Mucosa of descending colon (tissue), 3 donors: ENCODE measurements at places on chromosomes 1 and 21. TPM values are rescaled to one million over a fixed set of nuclear protein-coding genes. Genes with fewer than 3 reads are reported as not detected.

The GUCA2B gene
- total RNA-seq, result 176 TPM

The RCAN3 gene
- 15.0 TPM for total RNA-seq

The NBPF10 gene
- 2.4 TPM for total RNA-seq

The INTS7 gene
- 13.3 TPM for total RNA-seq

The CELA2B gene
- total RNA-seq, result not detected

The LYPD8 gene
- total RNA-seq, result 700 TPM

The ADGRB2 gene
- 0.55 TPM for total RNA-seq

The GGPS1 gene
- total RNA-seq, result 40.8 TPM

The CCDC28B gene
- 1.5 TPM for total RNA-seq

The S100A8 gene
- 90.6 TPM for total RNA-seq

The S100A2 gene
- 1.9 TPM for total RNA-seq

The RCSD1 gene
- total RNA-seq, result 10.8 TPM

GRCh38 chr21:38679534-38679933 lies 126.2 kb upstream of the ETS2 start:
- DNase-seq, result no peak

GRCh38 chr1:24769656-24770651 lies 24.7 kb downstream of the CLIC4 start:
- DNase-seq, result no peak

GRCh38 chr1:84452436-84452835 lies 26.6 kb upstream of the RPF1 start:
- no peak for DNase-seq

DNA sequence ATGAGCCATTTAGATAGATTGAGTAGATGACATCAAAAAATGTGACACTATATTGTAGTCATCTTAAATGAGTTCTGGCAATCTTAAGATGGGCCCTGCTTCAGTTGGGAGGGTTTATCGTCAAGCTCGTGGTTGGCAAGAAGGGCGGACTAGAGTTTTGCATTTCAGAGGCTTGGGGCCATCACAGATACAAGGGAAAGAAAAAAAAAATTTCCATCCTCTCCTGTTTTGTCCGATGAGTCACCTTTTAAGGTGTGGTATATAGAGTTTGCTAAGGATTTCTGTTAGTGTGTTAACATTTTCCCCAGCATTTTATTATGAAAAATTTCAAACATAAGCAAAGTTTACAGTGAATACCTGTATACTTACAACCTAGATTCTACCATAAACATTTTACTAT lies 31.8 kb upstream of the KCNQ4 start:
- DNase-seq, result no peak

DNA sequence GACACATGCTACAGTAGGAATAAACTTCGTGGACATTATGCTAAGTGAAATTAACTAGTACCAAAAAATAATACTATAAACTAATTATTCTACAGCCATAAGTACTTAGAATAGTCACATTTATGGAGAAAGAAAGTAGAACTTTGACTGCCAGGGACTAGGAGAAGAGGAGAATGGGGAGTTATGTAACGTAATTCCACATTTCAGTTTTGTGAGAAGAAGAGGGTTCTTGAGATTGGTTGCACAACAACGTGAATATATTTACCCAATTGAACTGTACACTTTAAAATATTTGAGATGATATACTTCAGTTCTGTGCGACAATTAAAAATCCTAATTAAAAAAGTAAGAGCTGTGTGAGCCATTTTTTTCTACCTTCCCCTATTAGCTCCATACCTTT lies 1412.9 kb downstream of the PLA2G4A start:
- DNase-seq, result no peak

GRCh38 chr1:110190282-110190929 lies 19.7 kb upstream of the KCNC4 start:
- DNase-seq, result no peak

GRCh38 chr1:174726167-174726879 lies 273.4 kb upstream of the CACYBP start:
- DNase-seq, result no peak

DNA sequence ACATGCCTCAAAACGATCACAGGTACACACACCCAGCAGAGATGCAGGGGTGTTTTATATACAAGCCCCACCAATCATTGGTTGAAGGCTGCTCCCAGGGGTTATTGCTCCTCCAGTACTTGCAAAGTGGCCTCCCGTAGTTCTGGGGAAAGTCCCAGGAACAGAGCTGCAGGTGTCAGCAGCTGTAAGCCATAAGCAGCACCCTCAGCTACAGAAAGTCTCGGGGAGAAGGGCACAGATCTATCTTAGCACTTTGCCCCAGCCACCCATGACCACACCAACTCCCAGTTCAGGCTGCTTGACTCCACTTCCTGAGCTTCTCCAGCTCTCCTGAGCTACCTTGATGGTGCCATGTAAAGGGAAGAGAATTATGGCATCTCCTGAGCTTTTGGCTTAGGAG lies 222.7 kb upstream of the GJB5 start:
- no peak for DNase-seq

GRCh38 chr21:44345495-44345894 lies 6.3 kb upstream of the CFAP410 start:
- DNase-seq, result no peak

DNA sequence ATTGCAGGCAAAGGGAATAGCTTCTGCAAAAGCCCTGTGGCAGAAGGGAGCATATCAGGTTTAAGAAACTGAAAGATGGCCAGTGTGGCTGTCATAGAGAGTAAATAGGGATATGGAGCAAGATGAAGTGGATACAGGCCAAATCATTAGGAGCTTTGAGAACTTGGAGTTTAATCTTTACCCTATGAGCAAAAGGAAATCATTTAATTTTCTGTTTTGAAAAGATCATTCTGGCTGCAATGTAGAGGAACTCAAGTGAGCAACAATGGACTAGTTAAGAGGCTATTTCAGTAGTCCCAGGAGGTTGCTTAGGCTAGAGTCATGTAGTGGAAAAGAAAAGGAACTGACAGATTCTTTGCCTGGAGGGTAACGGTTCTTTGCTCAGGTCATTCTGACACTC lies 47.2 kb downstream of the RAP1A start:
- no peak for DNase-seq

- DNase-seq, result no peak
Measured at GRCh38 chr1:7940745-7941436, at the start of gene TNFRSF9. TSS of gene TNFRSF9 (minus strand) at chr1:7940839. CDS start at chr1:7939994, 845 bp downstream.

GRCh38 chr1:58864654-58865053 lies 80.8 kb upstream of the JUN start:
- DNase-seq, result no peak

- DNase-seq, result no peak
Measured at GRCh38 chr1:191895462-191896058, 262.7 kb upstream of the RGS18 start.

DNA sequence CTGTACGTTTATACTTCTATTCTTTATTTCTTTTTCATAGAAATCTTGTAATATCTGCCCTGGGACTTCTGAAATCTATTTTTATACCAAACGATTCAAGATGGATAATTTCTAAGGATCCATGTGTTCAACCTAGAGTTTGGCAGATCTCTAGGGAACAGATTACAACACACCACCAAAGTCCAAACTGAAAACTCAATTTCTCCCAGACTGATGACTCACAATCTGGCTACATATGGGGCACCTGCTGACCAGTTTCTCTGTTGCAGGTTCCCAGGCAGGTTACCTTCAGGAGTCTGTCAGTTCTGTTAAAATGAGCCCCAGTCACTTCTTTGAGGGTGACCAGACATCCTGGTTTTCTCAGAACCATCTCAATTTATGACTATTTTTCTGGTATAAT lies 439.4 kb downstream of the GPATCH2 start:
- DNase-seq, result no peak

DNA sequence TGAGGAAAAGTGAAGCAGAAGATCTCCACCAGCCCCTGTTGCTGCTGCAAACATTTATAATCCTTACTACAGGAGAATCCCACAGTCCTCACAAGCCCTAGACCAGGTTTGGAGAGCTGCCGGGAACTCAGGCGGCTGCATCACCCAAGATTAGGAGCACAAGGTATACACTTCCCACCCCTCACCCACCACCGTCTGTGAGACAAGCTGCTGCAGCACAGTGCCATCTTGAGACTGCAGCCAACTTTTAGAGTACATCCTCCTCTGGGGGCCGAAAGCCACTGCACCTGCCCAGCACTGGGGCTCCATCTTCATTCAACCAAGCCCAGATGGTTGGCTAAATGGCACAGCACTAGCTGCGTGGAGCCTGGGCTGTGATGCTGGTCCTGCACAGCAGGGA lies 13.8 kb downstream of the OLFML3 start:
- no peak for DNase-seq

DNA sequence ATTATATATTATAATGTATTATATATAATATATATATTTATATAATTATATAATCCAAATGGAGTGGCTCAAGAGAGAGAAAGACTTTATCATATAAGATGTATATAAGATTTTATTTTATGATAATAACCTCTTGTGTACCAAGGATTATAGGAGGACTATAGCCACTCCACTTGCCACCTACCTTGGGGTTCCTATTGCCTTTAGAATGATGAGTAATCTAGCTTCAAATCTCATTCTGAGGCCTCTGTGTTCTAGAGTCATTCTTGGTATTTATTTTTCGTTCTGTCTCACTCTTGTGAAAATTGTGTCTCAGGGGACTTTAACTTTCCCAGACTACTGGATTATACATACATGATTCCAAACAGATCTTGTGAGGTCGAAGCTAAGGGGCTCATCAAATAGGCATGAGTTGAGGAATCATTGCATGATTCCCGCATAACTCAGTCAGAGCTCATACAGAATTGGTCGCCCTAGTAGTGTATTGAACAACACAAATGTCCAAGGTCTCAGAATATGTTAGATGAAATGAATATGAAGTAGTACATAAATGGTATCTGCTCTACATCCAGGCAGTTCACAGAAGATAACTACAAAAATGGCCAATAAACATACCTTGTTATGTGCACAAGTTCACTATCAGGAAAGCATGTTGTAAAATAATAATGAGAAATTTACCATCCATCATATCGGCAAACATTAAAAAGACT lies 159.5 kb upstream of the RNPC3 start:
- DNase-seq, result no peak

DNA sequence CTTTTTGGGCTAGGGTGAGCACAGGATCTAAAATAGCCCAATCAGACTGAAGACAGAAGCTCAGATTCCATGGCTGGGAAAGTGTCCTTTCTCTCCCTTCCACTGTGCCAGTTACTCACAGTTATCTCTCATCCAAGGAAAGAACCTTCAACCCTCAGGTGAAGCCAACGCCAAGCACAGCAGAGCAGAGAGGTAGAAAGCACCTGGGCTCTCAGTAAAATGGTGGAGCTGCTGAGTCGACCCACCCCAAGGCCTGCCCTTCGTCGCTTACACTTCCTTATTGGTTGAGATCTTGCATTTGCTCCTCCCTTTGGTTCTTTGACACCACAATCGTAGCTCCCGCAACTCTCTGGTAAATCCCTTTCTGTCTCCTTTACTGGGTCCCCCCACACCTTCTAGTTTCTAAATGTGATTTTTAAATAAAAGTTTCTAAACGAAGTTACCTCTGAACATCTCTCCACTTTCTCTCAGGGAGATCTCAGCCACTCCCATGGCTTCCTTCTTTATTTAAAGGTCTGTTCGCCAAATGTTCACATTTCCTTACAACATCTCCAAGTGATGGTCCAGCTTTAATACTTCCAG lies 27.5 kb upstream of the SLC30A1 start:
- DNase-seq, result no peak

DNA sequence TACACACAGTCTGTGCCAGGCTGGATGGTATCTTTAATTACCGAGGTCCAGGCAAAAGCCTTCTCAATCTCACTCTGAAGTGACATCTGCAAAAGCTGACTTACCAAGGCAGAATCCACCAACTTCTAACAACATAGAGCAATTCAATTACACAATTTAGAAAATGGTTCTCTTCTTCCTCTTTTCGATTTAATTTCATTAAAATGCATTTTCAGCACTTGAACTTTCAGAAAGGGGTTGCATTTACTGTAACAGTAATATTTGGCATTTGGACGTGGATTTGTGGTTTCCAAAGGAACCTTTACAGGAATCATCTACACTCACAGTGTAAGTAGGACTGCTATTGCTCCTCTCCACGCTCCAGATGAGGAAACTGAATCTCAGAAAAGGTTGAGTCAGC lies 53.3 kb downstream of the ERO1B start:
- DNase-seq, result no peak

GRCh38 chr1:89041119-89041641 lies 18.5 kb upstream of the GBP3 start:
- no peak for DNase-seq

DNA sequence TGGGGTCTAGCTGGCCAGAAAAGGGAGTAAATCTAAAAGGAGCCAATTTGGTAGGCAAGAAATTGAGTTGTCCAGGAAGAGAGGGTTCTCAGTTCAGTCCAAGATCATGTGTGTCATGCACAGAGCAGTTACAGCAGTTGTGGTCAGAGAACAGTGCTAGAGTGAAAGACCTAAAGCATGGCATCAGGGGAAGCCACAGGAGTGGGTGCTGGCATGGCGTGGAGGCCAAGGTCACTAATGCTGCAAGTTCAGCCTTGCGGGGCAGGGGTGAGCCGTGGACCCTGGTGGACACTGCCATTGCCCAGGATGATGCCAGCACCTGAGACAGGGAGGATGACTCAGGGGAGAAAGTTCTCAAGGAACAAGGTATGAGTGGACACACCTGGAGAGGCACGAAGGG lies 16.6 kb upstream of the TMEM125 start:
- no peak for DNase-seq

DNA sequence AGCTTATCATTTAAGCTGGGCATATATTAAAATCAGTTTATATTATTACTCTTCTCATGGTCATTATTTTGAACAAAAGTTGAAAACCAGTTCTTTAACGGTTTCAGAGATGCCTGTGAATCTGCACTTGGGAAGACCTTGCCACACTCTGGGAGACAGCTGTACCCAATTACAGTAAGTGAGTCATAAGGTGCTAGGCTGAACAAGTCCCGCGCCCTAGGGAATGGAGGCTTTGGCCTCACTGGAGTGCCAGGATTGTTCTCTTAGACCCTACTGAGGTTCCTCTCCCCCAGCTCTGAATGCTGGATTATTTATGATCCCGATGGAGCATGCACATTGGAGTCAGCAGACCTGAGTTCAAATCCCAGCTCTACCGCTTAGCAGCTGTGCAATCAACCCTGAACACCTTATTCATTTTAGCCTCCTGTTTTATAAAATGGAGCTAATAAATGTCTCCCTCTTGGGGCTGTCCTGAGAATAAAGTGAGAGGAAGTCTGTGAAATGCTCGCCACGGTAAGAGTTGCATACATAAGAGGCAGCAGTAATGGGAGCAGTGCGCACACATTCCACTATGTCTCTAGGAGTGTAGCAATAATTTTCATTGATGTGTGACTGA lies 266.2 kb downstream of the FOXD2 start:
- DNase-seq, result no peak
